ENCODE measurements at places on chromosomes 1 and 21. TPM values are rescaled to one million over a fixed set of nuclear protein-coding genes. Genes with fewer than 3 reads are reported as not detected.

- no peaks in the 10 kb centered on the region for H3K36me3 ChIP-seq
- no peak overlapping the region for H3K4me3 ChIP-seq
- no peak overlapping the region for H3K27ac ChIP-seq
- H3K4me1 ChIP-seq, result peaks cover 5% of the 10 kb centered on the region
- DNase-seq, result no peak
- H3K27me3 ChIP-seq, result no peaks in the 10 kb centered on the region
Observed at GRCh38 chr1:244154872-244155531, 103.9 kb downstream of the ZBTB18 start.

DNA sequence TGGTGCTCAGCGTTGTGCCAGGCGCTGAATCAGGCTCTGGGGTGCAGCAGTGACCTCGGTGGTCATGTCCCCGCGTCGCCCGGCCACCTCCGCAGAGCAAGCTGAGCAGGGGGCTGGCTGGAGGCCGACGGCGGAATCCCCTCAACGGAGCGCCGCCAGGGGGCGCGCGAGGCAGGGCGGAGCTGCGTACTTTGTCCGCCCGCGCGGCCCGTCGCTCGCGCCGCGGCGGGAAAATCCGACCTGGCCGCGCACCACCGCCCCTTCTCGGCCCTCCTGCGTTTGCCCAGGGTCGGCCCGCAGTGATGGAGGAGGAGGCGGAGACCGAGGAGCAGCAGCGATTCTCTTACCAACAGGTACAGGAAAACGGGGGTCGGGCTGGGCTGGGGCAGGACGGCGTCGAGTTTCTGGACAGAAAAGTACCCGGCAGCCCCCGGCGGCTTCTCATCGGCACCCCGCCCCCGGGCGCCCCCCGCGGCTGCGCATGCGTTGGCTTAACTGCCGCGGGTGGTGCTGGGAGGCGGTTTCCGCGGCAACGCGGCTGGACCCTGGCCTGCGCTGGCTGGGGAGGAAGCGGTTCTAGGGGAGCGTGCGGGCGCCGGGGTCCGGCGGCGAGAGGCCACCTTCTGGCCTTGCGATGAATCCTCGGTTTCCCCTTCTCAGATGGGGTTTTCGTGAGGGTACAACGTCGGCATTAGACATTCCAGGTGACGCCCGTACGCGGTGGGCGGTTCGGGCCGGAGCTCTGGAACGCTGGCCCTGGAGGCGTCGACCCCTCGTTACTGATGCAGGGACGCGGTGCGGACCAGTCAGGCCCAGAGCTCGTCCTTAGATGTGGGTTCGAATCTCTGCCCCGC lies at the start of gene CENPS:
Gene CENPS (plus strand): TSS at position 218 of the 854 bp plus-strand sequence. CDS start 85 bp downstream, at position 303.
- H3K27ac ChIP-seq, result peak within 1 kb of the TSS; percentile 72
- DNase-seq, result peak; percentile 96
- H3K4me3 ChIP-seq, result peak within 1 kb of the TSS; percentile 93
- peaks cover 7% of the 10 kb centered on the region for H3K27me3 ChIP-seq

GRCh38 chr1:74266001-74266400 lies 30.8 kb downstream of the TNNI3K start:
- H3K27ac ChIP-seq, result no peak overlapping the region
- no peaks in the 10 kb centered on the region for H3K4me1 ChIP-seq
- no peak overlapping the region for H3K4me3 ChIP-seq
- no peak for DNase-seq
- H3K27me3 ChIP-seq, result no peaks in the 10 kb centered on the region

The CXADR gene
- 54.9 TPM for total RNA-seq

The TMEM39B gene
- 23.2 TPM for total RNA-seq

- H3K27ac ChIP-seq, result no peak overlapping the region
- DNase-seq, result no peak
- no peaks in the 10 kb centered on the region for H3K36me3 ChIP-seq
- peaks cover 4% of the 10 kb centered on the region for H3K4me1 ChIP-seq
- H3K4me3 ChIP-seq, result no peak overlapping the region
Observed at GRCh38 chr1:47914218-47914938, 82.8 kb downstream of the TRABD2B start.

DNA sequence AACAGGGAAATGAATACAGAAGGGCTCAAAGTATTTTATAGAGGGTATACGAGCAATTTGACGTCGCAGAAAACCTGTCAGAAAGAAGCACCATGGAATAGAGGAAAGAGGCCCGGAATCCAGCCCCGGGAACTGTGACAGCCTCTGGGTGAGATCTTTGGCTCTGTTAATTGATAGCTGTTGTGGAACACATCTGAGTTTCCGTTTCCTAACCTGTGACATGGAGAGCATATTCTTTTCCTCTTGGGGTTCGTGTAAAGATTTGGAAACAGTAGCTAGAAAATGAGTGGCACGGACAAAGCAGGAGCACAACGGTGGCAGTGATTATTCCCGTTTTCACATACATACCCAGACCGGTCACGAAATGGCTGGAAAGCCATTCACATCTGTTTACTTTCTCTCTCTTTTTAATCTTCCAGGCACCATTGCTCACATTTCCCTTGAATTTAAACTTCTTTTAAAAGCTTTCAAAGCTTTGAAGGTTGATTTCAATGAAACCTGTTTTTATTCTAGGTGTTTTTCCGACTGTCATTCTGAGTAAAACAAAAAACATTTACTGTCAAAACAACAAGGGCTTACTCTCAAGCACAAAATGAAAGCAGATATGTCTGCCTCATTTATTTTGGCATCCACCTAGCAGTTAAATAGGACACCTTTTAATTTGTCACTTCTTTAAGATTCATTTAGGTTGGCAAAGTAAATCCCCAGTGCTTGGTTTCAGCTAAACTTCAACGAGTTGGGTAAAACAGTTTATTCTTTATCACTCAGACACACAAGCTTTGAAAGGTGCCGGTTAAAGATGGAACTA lies 26.7 kb upstream of the C8B start:
- peaks cover 37% of the 10 kb centered on the region for H3K4me1 ChIP-seq
- no peaks in the 10 kb centered on the region for H3K36me3 ChIP-seq
- peak overlapping the region; percentile 52 for H3K27ac ChIP-seq
- peaks cover 2% of the 10 kb centered on the region for H3K27me3 ChIP-seq

GRCh38 chr1:65319141-65319540 lies 9.8 kb downstream of the DNAJC6 start:
- H3K27me3 ChIP-seq, result peaks cover 6% of the 10 kb centered on the region
- H3K4me1 ChIP-seq, result peaks cover 33% of the 10 kb centered on the region

DNA sequence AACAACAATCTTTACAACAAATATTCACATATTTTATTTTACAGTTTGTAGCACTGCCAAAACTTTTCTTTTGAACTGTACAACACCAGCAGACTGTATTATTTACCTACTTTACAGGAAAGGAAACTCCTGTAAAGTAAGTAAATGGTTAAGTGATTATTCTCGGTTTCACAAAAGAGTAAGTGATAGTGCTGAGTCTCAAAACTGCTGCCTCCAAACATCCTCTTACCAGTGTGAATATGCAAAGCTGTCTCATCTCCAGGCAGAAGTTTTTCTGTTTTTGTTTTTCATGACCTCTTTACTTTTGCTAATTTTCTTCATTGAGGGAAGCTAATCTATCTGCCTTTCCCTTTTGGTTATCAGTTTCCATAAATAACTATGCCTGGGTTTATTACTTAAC lies 286.7 kb downstream of the SRGAP2C start:
- no peaks in the 10 kb centered on the region for H3K27me3 ChIP-seq
- H3K4me1 ChIP-seq, result peaks cover 1% of the 10 kb centered on the region
- peaks cover 3% of the 10 kb centered on the region for H3K36me3 ChIP-seq

The TRABD2B gene
- total RNA-seq, result 0.64 TPM

DNA sequence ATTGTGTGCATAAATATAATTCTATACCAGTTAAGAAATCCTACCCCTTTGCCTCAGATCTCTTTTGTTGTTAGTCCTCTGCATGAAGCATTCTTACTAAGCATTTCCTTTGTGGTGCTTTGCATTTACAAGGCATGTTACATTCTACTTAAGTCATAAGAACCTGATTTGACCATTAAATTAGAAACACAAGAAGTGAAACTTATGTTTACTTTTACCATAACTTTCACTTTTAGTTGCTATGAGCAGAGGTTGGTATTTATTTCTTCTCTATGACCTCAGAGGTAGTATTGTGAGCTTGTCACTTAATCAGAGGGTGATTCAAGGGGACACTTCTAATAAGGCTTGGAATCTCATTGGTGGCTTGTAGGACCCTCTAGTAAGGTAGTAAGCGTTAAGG lies 9.0 kb downstream of the FAM20B start:
- peaks cover 39% of the 10 kb centered on the region for H3K4me1 ChIP-seq
- DNase-seq, result no peak
- H3K36me3 ChIP-seq, result no peaks in the 10 kb centered on the region
- H3K27me3 ChIP-seq, result no peaks in the 10 kb centered on the region
- no peak overlapping the region for H3K27ac ChIP-seq

GRCh38 chr1:41657679-41658295 lies 173.3 kb upstream of the EDN2 start:
- peaks cover 10% of the 10 kb centered on the region for H3K27me3 ChIP-seq
- peak overlapping the region; percentile 78 for H3K4me3 ChIP-seq
- no peaks in the 10 kb centered on the region for H3K36me3 ChIP-seq
- peaks cover 50% of the 10 kb centered on the region for H3K4me1 ChIP-seq

The MPC2 gene
- 41.1 TPM for total RNA-seq

DNA sequence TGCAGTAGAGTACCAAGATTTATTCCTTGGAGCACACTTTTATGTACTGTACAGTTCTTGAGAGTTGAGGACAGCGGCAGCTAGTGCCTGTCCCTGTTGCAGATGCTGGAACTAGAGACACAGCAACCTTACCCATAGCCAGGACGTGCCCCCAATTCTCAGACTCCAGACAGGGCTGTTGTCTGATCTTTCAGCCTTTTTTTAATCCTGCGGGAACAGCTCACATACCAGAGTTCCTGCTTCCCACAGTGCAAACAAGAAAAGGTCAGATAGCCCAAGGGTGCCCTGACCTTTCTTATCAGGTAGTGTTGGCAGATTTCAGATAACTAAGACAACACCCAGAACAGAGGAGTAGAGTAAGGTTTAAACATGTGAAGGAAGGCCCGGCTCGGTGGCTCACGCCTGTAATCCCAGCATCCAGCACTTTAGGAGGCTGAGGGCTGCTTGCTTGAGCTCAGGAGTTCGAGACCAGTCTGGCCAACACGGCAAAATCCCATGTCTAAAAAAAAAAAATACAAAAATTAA lies 78.5 kb downstream of the DOP1B start:
- H3K4me1 ChIP-seq, result no peaks in the 10 kb centered on the region
- no peaks in the 10 kb centered on the region for H3K27me3 ChIP-seq
- no peak for DNase-seq
- no peaks in the 10 kb centered on the region for H3K36me3 ChIP-seq
- no peak overlapping the region for H3K4me3 ChIP-seq

DNA sequence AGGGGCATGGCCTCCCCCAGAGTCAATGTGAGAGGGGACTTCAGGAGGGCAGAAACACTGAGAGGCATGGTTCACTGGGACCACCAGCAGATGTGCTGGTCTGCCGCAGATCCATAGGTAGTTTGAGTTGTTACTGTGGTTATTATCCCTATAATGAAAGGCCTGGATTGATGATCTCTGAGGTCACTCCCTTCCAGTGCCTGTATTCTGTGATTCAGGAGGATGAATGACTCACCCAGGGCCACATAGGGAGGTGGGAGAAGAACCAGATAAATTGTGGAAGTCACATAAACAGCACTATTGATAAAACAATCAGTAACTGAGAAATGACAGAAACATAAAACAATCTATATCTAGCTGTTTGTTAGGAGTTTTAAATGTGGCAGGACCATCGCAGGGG lies 22.7 kb upstream of the ACTL8 start:
- no peak overlapping the region for H3K27ac ChIP-seq
- H3K27me3 ChIP-seq, result no peaks in the 10 kb centered on the region
- H3K4me1 ChIP-seq, result no peaks in the 10 kb centered on the region
- no peak for DNase-seq
- H3K4me3 ChIP-seq, result no peak overlapping the region

The UBE2U gene
- not detected for total RNA-seq

GRCh38 chr1:240173836-240174235 lies 82.2 kb downstream of the FMN2 start:
- H3K4me1 ChIP-seq, result peaks cover 32% of the 10 kb centered on the region
- H3K36me3 ChIP-seq, result peaks cover 4% of the 10 kb centered on the region
- DNase-seq, result no peak
- H3K27ac ChIP-seq, result peak overlapping the region; percentile 15

- H3K4me3 ChIP-seq, result peak overlapping the region; percentile 80
- DNase-seq, result peak; percentile 39
- H3K4me1 ChIP-seq, result peaks cover 13% of the 10 kb centered on the region
- no peak overlapping the region for H3K27ac ChIP-seq
Observed at GRCh38 chr1:41242342-41243078, 404 bp upstream of the SCMH1 start.

- peak within 1 kb of the TSS; percentile 88 for H3K27ac ChIP-seq
- H3K36me3 ChIP-seq, result no peaks in the 10 kb centered on the region
- peak; percentile 94 for DNase-seq
- no peaks in the 10 kb centered on the region for H3K4me1 ChIP-seq
Observed at GRCh38 chr1:169427081-169427641, at the start of gene CCDC181. Gene CCDC181 (minus strand): TSS chr1:169427474. CDS start chr1:169424927, 2,547 bp downstream.

- H3K27me3 ChIP-seq, result peaks cover 5% of the 10 kb centered on the region
- H3K36me3 ChIP-seq, result no peaks in the 10 kb centered on the region
- no peak overlapping the region for H3K4me3 ChIP-seq
- DNase-seq, result no peak
- peaks cover 3% of the 10 kb centered on the region for H3K4me1 ChIP-seq
Observed at GRCh38 chr1:7346600-7347570, 424.2 kb upstream of the VAMP3 start.

GRCh38 chr1:66090859-66091457 lies 298.3 kb downstream of the PDE4B start:
- H3K4me1 ChIP-seq, result no peaks in the 10 kb centered on the region
- H3K27ac ChIP-seq, result no peak overlapping the region
- H3K36me3 ChIP-seq, result no peaks in the 10 kb centered on the region
- no peak for DNase-seq
- no peak overlapping the region for H3K4me3 ChIP-seq

GRCh38 chr1:180542113-180542837 lies 16.5 kb upstream of the OVAAL start:
- no peak overlapping the region for H3K4me3 ChIP-seq
- H3K27me3 ChIP-seq, result peaks cover 2% of the 10 kb centered on the region
- H3K36me3 ChIP-seq, result no peaks in the 10 kb centered on the region
- DNase-seq, result no peak
- no peak overlapping the region for H3K27ac ChIP-seq
- H3K4me1 ChIP-seq, result peaks cover 2% of the 10 kb centered on the region

- H3K27me3 ChIP-seq, result peaks cover 6% of the 10 kb centered on the region
- peaks cover 14% of the 10 kb centered on the region for H3K4me1 ChIP-seq
Observed at GRCh38 chr1:40825996-40826395, 36.2 kb downstream of the CITED4 start.

The LMOD1 gene
- total RNA-seq, result 0.20 TPM

DNA sequence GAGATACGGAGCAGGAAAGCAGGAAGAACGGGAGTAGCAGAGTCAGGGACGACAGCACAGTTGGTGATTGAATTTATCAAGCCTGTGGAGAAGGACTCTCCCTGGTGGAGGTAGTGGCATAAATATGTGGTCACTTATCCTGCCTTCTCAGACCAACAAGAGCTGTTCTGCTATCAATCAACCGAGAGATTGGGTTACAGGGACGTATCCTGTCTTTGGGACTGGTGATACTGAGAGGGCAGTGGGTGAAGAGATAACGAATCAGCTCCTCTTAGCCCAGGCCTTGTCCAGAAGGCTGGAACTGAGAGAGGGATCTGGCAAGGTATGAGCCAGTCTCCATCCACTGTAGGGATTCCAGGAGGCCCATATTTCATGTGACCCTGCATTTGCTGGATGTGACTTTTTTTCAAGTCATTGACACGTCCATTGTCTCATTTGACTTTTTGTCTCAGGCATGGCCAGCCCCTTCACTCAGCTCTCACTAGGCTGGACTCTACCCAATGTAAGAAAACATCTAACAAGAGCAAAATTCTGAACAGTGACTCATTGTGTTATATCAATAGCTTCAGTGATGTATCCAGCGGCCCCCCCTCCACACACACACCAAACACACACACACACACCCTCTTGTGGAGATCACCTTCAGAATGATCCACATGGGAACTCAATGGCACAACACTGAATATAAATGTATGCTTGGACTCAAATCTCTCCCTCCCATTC lies 11.3 kb downstream of the C1orf116 start:
- H3K27me3 ChIP-seq, result peaks cover 4% of the 10 kb centered on the region
- no peaks in the 10 kb centered on the region for H3K36me3 ChIP-seq
- H3K4me3 ChIP-seq, result no peak overlapping the region

The PADI4 gene
- not detected for total RNA-seq

The MRPL9 gene
- 75.0 TPM for total RNA-seq
